ENCODE measurements at places on chromosomes 4 and X.
A peak's percentile ranks its signal among the peaks of the same experiment; 100 is the strongest.

DNA sequence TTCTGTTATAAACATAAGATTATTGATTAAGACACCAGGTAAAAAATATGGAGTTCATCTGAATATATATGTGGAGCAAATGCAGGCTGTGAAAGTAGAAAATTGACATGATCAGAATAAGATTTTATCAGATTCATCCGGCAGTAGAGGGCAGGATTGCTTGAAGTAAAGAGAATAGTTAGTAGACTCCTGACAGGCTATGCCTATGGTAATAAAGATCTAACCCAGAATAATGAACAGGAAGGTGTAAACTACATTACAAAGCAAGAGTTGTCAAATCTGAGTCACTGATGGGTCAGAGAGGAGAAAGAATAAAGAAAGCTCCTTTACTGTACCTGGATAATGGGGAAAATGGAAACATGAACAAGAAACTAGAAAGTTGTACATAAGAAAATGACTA is 20.8 kb upstream of the TMEM184C start:
- H3K4me1 ChIP-seq, result no peaks in the 10 kb centered on the region
- no peak for DNase-seq
- H3K27ac ChIP-seq, result no peak overlapping the region

DNA sequence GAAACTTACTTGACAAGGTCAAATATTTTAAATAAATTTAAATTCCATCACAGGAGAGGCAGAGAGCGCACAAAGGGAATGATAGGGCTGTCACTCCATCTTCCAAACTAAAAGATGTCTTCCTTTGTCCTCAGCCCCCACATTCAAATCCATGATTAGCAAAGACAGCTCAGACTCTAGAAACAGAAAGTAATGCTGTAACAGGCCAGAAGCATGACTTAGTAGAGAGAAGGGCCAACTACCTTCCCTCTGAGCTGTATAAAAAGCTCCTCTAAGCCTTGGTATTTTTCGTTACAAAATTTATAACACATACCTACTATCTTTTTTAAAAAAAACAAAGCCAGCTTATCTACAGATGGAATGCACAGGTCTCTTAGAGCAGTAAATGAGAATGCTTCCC is 207.4 kb downstream of the MAPK10 start:
- H3K27ac ChIP-seq, result no peak overlapping the region
- H3K4me1 ChIP-seq, result no peaks in the 10 kb centered on the region
- no peaks in the 10 kb centered on the region for H3K36me3 ChIP-seq
- DNase-seq, result no peak

DNA sequence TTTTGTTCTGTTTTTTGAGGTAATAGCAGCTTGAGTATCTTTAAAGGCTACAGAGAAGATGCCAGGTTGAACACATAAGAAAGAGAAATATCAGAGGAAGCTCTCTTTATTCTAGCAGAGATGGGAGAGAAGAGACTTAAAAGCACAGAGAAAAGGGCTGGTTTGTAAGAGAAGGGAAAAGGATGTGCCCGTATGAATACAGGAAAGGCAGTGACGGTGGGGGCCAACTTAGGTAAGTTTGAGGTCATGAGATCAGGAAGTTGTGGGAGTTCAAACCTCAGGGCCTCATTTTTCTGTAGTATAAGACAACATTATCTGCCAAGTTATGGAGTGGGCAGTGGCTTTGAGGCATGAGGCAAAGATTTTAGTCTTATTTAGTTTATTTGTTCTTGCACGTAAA is 121.3 kb upstream of the S100G start:
- peak; percentile 6 for DNase-seq
- no peaks in the 10 kb centered on the region for H3K27me3 ChIP-seq
- H3K36me3 ChIP-seq, result peaks cover 13% of the 10 kb centered on the region

- H3K27ac ChIP-seq, result no peak overlapping the region
- H3K4me3 ChIP-seq, result no peak overlapping the region
- H3K27me3 ChIP-seq, result no peaks in the 10 kb centered on the region
- no peaks in the 10 kb centered on the region for H3K36me3 ChIP-seq
- DNase-seq, result no peak
Observed at GRCh38 chrX:143231492-143231891, 205.8 kb downstream of the SPANXN4 start.

- no peak overlapping the region for H3K27ac ChIP-seq
- H3K4me1 ChIP-seq, result no peaks in the 10 kb centered on the region
- no peak for DNase-seq
- no peak overlapping the region for H3K4me3 ChIP-seq
- no peaks in the 10 kb centered on the region for H3K36me3 ChIP-seq
- H3K27me3 ChIP-seq, result peaks cover 5% of the 10 kb centered on the region
Observed at GRCh38 chr4:174674305-174674840, 152.1 kb upstream of the HPGD start.

GRCh38 chrX:72348247-72348979 is 42.7 kb upstream of the CITED1 start:
- no peak overlapping the region for H3K27ac ChIP-seq
- peaks cover 5% of the 10 kb centered on the region for H3K36me3 ChIP-seq
- peaks cover 9% of the 10 kb centered on the region for H3K4me1 ChIP-seq
- peak; percentile 0 for DNase-seq
- no peaks in the 10 kb centered on the region for H3K27me3 ChIP-seq

GRCh38 chr4:123870216-123870876 is 473.8 kb downstream of the SPRY1 start:
- H3K4me1 ChIP-seq, result no peaks in the 10 kb centered on the region
- H3K36me3 ChIP-seq, result no peaks in the 10 kb centered on the region
- H3K27ac ChIP-seq, result no peak overlapping the region
- H3K4me3 ChIP-seq, result no peak overlapping the region
- no peaks in the 10 kb centered on the region for H3K27me3 ChIP-seq

- no peaks in the 10 kb centered on the region for H3K27me3 ChIP-seq
- DNase-seq, result no peak
- H3K36me3 ChIP-seq, result no peaks in the 10 kb centered on the region
- peaks cover 17% of the 10 kb centered on the region for H3K4me1 ChIP-seq
Observed at GRCh38 chr4:163673848-163674697, 179.6 kb downstream of the TMA16 start.

DNA sequence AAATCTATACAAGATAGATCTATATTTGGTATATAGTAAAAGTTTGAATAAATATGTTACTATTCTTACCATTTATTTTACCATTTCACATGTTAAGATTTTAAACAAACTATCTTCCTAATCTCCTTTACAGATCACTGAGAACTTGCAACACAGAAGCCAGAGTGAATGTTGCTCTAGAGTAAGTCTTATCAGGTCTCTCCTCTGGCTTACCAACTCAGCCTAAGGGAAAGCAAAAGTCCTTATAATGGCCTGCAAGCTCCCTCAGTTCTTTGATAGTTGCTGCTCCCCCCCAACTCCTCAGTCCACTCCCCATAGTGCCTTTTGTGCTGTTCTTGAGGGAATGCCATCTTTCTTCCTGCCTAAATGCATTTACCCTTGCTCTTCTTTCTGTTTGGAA is 25.7 kb upstream of the SLC7A11 start:
- H3K27me3 ChIP-seq, result peaks cover 5% of the 10 kb centered on the region
- DNase-seq, result no peak
- H3K27ac ChIP-seq, result no peak overlapping the region
- H3K4me1 ChIP-seq, result no peaks in the 10 kb centered on the region
- H3K4me3 ChIP-seq, result no peak overlapping the region

- no peak overlapping the region for H3K27ac ChIP-seq
- H3K36me3 ChIP-seq, result no peaks in the 10 kb centered on the region
- peaks cover 6% of the 10 kb centered on the region for H3K27me3 ChIP-seq
- no peak overlapping the region for H3K4me3 ChIP-seq
Observed at GRCh38 chrX:69372435-69372834, 131.7 kb upstream of the NALF2 start.

DNA sequence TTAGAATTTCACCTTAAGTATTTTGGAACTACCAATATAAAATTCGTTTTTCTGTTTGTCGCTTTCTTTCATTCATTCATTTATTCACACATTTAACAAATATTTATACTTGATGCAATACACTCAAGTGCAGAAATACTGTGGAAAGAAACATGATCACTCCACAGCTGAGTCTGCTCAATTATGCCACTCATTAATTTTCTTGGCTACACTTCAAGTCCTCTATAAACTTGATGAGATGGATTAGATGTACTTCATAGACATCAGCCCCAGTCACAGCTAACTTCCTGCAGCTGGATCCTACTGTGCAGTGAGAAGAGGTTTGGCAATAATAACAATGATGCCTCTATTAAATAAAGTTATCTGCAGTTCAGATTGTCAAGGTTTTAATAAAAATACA is 208.1 kb downstream of the PDGFC start:
- no peaks in the 10 kb centered on the region for H3K27me3 ChIP-seq
- no peaks in the 10 kb centered on the region for H3K36me3 ChIP-seq
- H3K27ac ChIP-seq, result no peak overlapping the region
- H3K4me3 ChIP-seq, result no peak overlapping the region
- H3K4me1 ChIP-seq, result no peaks in the 10 kb centered on the region
- DNase-seq, result no peak

GRCh38 chr4:29081234-29081955 is 1638.8 kb upstream of the PCDH7 start:
- DNase-seq, result no peak
- no peaks in the 10 kb centered on the region for H3K4me1 ChIP-seq
- no peaks in the 10 kb centered on the region for H3K27me3 ChIP-seq
- no peaks in the 10 kb centered on the region for H3K36me3 ChIP-seq
- H3K27ac ChIP-seq, result no peak overlapping the region

DNA sequence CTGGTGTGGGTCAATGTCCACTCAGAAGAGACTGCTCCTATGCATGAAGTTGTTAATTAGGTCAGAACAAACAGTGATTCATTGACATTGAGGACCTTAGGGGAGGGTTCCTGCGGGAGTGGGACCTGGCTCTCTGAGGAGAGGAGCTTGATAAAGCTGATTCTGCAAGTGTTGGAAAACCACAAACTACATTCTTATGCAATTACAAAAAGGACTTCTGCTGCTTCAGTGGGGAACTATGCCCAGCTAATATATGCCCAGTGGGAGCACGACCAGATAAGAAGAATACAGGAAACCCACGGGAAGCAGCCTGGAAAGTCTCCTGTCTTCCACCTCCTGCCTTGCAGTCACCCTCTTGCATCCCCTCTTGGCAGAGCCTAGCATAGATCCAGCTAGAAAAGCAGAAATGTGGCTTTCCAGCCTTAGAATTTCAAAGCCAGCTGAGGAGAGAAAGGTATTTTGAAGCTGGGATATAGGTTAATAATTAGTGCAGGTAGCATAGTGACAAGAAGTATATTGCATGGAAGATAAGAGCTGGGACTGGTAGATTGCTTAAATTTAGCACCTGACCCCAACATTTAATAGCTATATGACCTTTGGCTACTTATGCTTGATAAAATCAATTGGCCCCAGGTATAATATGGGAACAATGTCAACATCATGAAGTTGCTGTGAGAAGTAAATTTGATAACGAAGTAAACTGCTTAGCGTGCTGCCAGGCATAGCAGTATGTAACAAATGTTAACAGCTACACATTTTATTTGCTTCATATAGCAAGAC is 34.9 kb upstream of the UGT8 start:
- no peak for DNase-seq
- H3K27ac ChIP-seq, result no peak overlapping the region
- H3K4me3 ChIP-seq, result no peak overlapping the region
- H3K4me1 ChIP-seq, result no peaks in the 10 kb centered on the region
- H3K36me3 ChIP-seq, result no peaks in the 10 kb centered on the region
- H3K27me3 ChIP-seq, result no peaks in the 10 kb centered on the region

DNA sequence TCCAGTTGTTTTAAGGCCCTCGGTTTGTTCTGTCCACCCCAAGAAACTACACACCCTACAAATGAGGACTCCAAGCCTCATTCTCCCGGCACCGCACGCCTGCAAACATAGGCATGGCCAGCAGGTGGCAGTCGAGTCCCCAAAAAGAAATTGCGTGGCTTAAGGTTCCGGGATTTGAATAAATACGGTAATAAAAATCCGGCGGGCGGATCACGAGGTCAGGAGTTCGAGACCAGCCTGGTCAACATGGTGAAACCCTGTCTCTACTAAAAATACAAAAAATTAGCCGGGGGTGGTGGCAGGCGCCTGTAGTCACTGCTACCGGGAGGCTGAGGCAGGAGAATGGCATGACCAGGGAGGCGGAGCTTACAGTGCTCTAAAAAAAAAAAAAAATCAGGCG is 21.8 kb upstream of the CSF2RA start:
- H3K4me3 ChIP-seq, result no peak overlapping the region
- peak; percentile 80 for DNase-seq
- peaks cover 10% of the 10 kb centered on the region for H3K27me3 ChIP-seq
- H3K4me1 ChIP-seq, result peaks cover 13% of the 10 kb centered on the region
- H3K27ac ChIP-seq, result peak overlapping the region; percentile 51

DNA sequence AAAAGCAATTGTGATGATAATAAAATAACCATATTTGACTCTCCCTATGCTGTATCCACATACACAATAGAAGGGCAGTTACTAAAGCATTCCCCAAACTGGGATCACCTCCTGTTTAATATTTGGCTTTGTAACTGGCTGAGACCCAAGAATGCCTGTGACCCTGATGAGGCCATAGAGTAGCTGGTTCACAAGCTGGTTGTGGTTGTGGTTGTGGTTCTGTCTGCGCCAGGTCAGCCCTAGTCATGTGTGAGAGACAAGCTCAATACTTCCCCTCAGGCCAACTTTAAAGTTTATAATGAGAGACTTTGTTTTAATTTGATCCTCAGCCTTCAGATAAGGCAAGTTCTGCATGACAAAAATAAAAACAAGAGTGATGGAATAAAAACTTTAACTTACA is 209.9 kb downstream of the PARM1 start:
- H3K27ac ChIP-seq, result no peak overlapping the region
- no peak for DNase-seq
- no peaks in the 10 kb centered on the region for H3K4me1 ChIP-seq
- H3K27me3 ChIP-seq, result no peaks in the 10 kb centered on the region

GRCh38 chr4:17583276-17583675 is 6.3 kb downstream of the LAP3 start:
- H3K4me3 ChIP-seq, result no peak overlapping the region
- peaks cover 34% of the 10 kb centered on the region for H3K36me3 ChIP-seq
- no peaks in the 10 kb centered on the region for H3K27me3 ChIP-seq
- peaks cover 23% of the 10 kb centered on the region for H3K4me1 ChIP-seq
- no peak overlapping the region for H3K27ac ChIP-seq

DNA sequence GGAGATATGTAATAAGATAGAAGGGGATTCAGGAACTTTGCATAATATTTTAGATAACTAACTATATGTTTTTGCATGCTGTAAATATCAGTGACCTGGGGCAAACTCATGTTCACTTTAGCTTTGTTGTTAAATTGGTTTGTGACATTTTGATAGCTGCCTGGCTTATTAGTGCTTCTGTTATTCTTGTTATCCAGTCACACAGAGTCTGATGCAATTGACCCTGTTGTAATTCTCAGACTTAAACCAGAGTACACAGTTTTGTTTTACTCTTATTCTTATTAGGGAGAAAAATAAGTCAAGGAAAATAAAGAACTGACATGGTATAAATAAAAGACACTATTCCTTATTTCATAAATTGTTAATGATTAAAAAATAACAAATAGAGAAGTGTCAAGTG is 516.7 kb upstream of the SLIT2 start:
- no peak for DNase-seq
- no peaks in the 10 kb centered on the region for H3K27me3 ChIP-seq
- H3K27ac ChIP-seq, result no peak overlapping the region
- H3K4me3 ChIP-seq, result no peak overlapping the region
- H3K36me3 ChIP-seq, result no peaks in the 10 kb centered on the region
- peaks cover 2% of the 10 kb centered on the region for H3K4me1 ChIP-seq

DNA sequence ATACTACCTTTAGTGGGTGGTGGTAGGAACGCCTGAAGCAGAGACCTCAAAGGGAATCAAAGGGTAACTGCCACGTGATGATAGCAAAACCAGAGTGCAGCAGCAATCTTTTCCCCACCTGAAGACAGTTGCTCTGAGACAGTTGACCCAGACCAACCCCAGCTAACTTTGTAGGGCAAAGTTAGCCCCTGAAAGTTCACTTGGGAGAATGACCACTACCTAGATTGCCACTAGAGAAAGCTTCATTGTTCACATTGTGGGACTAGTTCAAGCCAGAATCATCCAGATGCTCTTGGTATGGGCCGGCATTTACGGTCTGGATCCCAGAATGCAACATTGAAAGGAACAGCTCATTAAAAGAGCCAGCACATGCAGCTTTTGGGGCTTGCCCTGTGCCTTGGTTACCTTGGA is 4.1 kb downstream of the SEPTIN6 start:
- no peak for DNase-seq
- H3K4me3 ChIP-seq, result peak overlapping the region; percentile 94
- H3K36me3 ChIP-seq, result peaks cover 56% of the 10 kb centered on the region

Measured in activated naive CD8-positive, alpha-beta T cell treated with anti-CD3 and anti-CD28 coated beads for 36 hours (primary cell).